LNCaP clone FGC (cell line): ENCODE measurements at places on chromosomes 12 and 14.

- DNase-seq, result no peak
These were observed 212.5 kb upstream of the RTL1 start for GRCh38 chr14:101116065-101116464.

DNA sequence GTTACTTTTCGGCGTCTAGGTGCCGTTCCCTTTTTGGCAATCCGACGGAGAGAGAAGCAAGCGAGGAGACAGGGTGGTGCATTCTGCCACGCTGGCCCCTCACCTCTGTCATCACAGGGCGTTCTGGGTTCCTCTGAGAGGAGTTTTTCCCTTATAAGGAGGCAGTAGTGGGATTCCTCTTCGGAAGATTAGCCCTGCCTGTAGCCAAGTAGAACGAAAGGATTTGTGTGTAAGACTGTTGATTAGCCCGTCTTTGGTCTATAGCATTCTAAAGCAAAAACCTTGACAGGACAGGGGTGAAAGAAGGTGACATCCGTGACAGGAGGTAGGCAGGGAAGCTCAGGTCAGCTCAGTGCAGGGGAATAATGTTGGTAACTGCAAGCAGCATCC lies 9.1 kb upstream of the NEMF start:
- DNase-seq, result no peak

DNA sequence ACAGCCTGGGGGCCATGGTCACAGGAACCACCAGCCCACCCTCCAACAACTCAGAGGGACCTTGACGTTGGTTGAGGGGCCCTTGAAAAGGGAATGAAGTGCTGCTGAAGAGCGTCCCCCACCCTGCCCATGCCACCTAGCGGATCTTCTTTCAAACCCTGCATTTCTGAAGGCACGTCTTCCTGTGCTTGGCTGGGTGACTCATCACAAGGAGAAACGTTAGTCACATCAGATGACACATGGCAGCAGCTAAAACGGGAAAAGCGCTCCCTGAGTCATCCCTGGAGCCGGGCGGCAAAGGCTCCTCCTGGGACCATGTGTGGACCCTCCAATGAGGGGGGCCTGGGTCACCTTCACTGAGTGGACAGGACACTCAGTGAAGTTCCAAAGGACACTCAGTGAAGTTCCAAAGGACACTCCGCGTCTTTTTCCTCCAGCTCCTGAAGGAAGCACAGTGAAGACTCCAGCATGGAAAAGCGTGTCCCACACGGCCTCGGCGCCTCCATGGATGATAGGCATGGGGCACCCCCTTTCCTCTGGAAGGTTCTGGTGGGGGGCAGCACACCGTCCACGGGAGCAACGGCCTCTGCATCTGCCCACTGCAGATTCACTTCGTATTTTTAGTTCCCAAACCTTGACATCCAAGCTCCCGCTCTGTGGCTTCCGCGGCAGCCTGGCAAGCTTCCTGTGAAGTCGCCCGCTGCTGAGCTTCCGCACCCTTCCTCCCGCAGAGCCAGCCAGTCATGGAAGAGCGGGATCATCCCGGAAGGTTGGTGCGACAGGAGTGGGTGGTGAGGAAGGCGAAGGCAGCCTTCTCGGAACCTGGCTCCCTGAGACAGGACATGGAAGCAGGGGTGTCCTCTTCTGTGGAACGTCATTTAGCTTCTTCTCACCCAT lies 383.4 kb downstream of the VRK1 start:
- DNase-seq, result no peak

- no peak for DNase-seq
These were observed 50.7 kb downstream of the TPCN1 start for GRCh38 chr12:113271853-113272561.

DNA sequence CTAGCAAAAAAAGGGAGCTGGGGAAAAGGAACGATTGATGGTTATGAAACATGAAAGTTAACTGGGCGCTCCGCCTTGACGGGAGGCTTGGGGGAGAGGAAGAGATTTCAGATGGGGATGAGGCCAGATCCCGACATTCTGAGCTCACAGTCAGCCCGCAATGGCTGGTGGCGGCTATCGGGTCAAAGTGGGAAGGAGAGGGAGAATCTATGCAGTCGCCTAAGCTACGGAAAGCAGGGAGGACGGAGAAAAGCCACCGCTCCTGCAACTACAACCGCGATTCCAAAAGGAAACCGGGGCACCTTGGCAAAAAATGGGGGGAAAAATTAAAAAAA lies 502 bp downstream of the MPHOSPH9 start:
- no peak for DNase-seq

DNA sequence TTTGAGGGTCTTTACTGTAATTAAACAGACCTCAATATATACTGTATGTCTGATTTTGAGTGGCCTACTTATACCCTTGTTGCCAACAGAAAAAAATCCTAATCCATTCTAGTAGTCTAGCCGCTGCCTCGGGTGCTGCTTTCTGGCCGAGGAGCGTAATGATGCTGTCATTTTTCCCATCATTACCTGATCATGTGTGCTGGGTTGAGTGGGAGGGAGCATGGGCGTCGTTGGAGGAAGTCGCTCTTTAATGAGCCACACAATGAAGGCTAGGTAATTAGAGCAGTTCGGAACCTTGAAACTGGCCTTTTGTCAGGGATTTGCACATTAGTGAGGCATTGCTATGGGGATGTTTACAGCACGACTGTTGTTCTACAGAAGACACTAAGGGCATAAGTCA lies 76.1 kb upstream of the RFX4 start:
- DNase-seq, result no peak

- no peak for DNase-seq
These were observed 302.5 kb upstream of the AMIGO2 start for GRCh38 chr12:47382305-47382704.

DNA sequence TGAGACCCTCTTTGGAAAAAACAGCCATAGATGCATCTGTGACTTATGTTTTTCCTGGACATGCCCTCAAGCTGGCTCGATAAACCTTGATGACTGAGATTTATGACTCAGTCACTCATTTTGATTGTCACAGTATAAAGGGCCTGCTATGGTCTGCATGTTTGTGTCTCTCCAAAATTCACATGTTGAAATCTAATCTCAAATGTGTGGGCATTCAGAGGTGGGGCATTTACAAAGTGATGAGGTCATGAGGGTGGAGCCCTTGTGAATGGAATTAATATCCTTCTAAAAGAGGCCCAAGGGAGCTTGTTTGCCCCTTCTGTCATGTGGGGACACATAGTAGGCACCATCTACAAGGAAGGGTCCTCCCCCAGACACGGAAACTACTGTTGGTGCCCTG lies 372.9 kb downstream of the APAF1 start:
- DNase-seq, result no peak

DNA sequence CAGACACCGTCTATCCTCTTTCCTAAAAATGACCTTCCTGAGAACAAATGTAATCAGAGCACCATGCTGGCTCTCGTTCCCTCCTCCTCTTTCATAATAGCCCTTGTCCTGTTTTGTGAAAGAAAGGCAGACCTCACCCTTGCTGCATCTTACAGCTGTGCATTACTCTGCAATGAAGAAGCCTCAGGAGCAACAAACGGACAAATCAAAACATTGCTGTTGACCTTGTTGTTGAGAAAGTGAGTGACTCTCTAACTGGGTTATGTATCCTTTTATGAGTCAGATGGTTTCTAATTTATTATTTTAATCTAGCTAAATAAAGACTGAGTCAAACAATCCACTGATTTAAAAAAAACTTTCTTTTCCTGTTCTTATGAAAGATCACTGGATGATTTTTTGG lies 180.9 kb downstream of the RPS29 start:
- no peak for DNase-seq

GRCh38 chr14:32709027-32709426 lies 229.7 kb upstream of the NPAS3 start:
- no peak for DNase-seq

GRCh38 chr12:79658221-79658620 lies 32.5 kb downstream of the PAWR start:
- DNase-seq, result no peak

GRCh38 chr12:94488463-94488862 lies 28.8 kb upstream of the CEP83 start:
- no peak for DNase-seq

GRCh38 chr14:96391293-96392118 lies 422 bp upstream of the AK7 start:
- DNase-seq, result peak; percentile 69

GRCh38 chr12:14260011-14260993 lies 105.2 kb upstream of the ATF7IP start:
- no peak for DNase-seq

DNA sequence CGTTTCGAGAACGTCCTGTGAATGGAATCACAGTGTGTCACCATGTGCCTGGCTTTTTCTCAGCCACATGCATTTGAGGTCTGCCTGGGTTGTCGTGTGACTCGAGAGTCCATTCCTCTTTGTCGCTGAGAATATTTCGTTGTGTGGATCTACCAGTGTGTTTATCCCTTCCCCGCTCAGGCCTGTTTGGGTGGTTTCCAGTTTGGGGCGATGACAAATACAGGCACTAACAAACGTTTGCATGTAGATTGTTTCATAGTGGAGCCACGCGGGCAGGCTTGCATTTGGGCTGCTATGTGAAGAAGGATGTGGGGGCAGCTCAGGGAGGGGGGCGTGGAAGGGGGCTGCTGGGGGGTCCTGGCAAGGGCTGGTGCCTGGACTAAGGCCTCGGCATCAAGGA lies 14.1 kb downstream of the RIN3 start:
- DNase-seq, result no peak

DNA sequence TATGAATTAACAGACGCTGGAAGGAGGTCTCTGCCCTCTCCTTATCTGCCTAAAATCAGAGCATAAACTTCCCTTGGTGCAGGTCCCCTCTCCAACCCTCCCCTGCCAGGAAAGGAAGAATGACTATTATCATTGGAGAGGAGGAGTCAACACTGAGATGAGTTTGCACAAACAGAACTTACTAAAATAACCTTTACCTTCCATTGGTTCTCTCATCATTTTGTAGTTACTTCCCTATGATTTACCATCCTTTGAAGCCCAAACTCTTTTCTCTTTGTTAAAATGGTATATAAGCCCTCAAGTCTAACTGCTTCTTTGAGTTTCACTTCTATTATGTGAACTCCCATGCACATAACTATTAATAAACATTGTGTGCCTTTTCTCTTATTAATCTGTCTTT lies 64.2 kb upstream of the EEA1 start:
- DNase-seq, result no peak

DNA sequence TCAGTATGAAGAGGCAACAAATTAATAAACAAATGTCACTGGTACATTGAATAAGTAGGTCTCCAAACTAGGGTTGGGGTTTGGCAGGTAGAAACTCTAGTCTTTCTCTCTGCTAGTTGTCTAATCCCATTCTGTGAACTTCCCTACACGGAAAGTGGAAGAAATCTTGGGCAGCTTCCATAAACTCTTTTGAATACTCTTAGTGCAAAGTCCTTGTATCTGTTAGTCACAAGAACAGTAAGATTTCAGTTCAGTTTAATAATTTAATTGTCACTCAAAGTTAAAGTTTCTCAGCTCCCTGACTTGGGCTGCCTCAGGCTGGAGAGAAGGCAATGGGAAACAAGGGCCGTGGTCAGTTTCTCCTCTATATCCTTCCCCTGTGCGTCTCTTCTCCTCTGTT lies 135.4 kb upstream of the MDM1 start:
- DNase-seq, result no peak

GRCh38 chr14:21226467-21226866 lies 42.8 kb downstream of the HNRNPC start:
- DNase-seq, result no peak

DNA sequence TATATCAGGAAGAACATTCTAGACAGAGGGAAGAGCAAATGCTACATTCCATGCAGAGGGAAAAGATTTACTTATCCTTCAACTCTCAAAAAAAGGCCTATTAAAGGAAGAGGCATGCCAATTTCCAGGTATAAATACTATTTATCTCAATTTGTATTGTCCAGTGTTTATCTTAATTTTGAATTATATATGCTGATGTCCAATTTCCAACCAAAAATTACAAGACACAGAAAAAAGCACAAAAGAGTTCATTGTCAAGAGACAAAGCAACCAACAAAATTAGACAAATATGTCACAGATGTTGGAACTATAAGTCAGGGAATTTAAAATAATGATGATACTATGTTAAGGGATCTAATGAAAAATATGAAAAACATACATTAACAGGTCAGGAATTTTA lies 286.6 kb upstream of the SFSWAP start:
- DNase-seq, result no peak

DNA sequence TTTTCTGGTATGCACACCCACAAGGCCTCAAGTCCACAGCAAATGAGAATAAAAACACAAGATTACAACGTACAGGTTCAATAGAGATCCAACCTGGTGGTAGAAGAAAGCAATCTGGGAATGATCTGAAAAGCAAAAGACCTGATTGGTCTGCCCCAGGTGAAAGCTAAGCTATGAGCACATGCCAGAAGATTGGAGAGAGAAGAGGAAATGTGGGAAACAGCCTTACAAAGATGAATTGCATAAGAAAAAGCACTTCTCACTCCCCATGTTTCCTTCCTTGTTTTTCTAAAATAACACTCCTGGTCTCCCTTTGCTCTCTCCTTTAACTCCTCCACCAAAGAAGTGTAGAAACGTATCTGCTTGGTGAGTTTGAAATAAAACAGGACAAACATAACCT lies 77.3 kb upstream of the ANO6 start:
- no peak for DNase-seq

GRCh38 chr14:85463512-85463911 lies 66.4 kb upstream of the FLRT2 start:
- no peak for DNase-seq

DNA sequence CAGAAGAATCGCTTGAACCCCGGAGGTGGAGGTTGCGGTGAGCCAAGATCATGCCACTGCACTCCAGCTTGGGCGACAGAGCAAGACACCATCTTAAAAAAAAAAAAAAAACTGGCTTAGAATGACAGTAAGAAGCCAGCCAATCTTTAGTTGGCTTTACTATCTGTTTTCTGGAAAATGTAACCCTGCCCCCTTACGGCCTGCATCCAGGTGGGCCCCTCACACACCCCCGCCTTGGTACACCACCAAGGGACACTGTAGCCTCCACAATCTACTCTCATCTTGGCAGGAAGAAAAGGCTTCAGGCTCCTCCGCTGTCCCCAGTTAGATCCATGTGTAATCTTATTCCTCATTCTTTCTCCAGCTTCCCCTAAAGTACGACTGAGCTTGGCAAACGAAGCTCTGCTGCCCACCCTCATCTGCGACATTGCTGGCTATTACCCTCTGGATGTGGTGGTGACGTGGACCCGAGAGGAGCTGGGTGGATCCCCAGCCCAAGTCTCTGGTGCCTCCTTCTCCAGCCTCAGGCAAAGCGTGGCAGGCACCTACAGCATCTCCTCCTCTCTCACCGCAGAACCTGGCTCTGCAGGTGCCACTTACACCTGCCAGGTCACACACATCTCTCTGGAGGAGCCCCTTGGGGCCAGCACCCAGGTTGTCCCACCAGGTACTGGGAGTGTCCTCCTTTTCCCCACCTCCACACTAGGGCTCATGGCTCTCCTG lies 6.6 kb downstream of the TAPBPL start:
- DNase-seq, result no peak

DNA sequence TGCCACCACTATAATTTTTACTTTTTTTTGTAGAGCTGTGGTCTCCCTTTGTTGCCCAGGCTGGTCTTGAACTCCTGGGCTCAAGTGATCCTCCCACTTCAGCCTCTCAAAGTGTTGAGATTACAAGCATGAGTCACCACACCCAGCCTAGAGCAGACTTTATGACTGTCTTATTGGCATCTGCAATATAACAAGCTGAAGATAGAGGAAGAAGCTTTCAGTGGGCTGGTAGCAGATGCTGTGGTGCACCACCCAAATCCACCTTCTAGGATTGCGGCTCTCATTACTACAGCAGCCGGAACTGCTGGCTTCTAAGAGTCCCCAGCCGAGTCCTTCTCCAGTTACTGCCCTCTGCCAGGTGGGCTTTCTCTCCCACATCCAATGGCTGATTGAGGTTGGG lies 7.6 kb upstream of the STK38L start:
- no peak for DNase-seq
